ENCODE measurements at places on chromosomes 1 and 21. TPM values are rescaled to one million over a fixed set of nuclear protein-coding genes. Genes with fewer than 3 reads are reported as not detected.
A peak's percentile ranks its signal among the peaks of the same experiment; 100 is the strongest.

DNA sequence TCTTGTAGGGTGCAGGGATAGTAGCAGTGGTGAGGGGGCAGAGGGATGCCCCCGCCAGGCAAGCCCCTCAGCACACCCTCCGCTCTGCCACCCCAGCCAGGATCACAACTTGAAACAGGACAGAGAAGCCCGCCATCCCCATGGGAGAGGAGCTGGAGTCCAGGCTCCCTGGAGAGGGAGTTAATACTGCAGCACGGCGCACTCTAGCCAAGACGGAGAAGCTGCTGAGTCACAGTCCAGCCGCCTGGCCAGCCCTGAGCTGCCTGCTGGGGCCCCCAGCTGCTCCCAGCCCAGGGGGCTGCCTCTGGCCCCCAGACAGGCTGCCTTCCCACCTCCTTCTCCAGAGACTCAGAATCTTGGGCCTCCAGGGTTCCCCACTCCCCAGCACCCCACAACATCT is 87.2 kb downstream of the SYT2 start:
- DNase-seq: peak; percentile 50

- no peak for DNase-seq
Observed at GRCh38 chr1:2610036-2610959, 22.5 kb downstream of the MMEL1 start.

HRNR gene
- not detected for total RNA-seq

CCT8 gene
- total RNA-seq: 183 TPM

DNA sequence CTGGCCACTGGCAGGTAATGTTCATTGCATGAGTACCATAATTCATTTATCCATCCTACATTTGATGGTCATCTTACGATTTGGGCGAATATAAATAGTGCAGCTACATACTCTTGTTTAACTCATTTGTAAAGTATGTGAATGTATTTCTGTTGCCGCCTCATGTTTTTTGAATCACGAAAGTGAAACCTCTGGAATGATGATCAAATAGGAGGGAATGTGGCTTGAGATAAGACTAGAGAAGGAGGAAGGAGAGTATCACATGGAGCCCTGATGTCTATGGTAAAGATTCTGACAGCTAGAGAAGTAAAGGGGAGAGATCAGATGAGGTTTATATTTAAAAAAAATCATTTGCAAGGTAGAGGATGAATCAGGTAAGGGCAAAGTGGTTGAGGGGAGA is 8.0 kb downstream of the MRPS14 start:
- DNase-seq: peak; percentile 75

DNA sequence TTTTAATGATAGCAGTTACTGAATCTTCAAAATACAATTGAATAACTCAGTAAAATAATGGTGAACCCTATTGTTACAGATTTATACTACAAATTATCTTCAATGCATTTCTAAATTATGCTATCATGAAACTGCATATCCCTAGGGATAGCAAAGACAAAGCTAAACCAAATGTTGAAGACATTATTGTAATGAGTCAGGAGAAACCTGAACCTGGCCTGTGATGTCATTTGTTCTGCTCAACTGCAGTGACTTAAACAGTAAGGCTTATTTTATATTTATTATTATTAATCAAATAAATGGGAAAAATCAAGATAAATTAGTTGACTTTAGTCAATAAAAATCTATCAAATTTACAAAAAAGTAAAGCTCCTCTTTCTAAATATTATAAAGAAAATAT is 100.3 kb downstream of the UCHL5 start:
- DNase-seq: no peak

DNA sequence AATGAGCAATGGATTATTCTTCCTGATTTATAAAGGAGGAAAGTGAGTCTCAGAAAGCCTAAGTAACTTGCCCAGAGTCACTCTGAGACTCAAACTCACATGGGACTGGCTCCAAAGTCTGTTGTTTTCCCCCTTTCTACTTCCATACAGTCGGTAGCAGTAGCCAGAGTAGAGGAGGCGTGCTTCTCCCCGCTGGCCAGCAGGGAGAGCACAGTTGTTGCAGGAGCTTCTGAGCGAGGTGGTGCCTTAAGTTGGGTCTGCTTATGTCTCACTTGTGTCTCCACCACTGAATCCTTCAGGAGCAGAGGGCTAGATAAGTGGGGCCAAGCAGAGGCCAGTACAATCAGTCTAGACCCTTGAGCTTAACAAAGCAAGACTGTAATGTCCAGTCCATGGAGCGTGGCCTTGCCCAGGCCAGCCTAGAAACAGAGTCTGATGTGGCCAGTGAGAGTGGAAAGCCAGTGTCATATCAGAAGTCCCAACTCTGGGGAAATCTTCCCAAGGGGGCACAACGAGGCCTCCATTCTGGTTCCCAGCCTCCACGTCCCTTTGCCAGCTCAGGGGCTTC is 181.9 kb downstream of the ZSCAN20 start:
- DNase-seq: peak; percentile 25

GRCh38 chr1:15618077-15618654 is 908 bp downstream of the DDI2 start:
- peak; percentile 33 for DNase-seq

GRCh38 chr1:238457610-238458009 is 566.9 kb upstream of the ZP4 start:
- DNase-seq: no peak

GRCh38 chr21:40316104-40316503 is 448.9 kb downstream of the PCP4 start:
- no peak for DNase-seq

ESRRG gene
- under 0.01 TPM for total RNA-seq

DNA sequence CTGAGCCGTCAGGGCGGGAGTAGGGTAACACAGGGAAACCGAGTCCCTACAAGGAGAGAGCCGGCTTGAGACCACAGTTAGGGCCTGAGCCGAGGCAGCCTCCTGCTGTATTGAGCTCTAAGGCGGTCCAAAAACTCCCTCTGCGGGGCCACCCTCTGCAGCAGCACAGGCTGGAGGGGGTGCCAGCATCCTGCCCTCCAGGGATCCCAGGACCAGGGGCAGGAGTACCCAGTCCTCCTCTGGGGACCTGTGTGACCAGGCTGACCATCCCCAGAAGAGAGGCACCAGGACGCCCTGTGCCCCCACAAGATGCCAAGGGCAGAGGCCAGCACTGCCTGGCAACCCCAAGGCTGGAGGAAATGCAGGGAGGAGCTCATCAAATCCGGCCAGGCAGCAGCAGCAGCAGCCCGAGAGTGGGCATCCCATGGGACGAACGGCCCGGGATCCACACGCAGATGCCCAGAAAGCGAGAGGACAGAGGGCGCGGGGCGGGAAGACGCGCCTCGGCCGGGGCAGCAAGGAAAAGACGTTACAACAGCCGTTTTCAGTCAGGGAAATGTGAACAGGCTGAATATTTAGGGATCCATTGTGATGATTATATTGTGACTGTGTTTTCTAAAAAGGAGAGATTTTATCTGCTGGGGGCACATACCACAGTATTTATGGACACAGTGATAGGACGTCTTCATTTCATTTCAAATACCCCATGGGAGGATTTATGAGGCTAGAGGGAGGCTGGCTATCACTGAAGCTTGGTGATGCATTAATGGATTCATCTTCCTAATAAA is 57.1 kb upstream of the COL18A1 start:
- DNase-seq: peak; percentile 34

RAB42 gene
- total RNA-seq: 3.9 TPM

- DNase-seq: no peak
Observed at GRCh38 chr1:205294934-205295333, 26.6 kb downstream of the NUAK2 start.

GRCh38 chr1:91569411-91570119 is 68.9 kb downstream of the CDC7 start:
- DNase-seq: peak; percentile 83
